Omental fat pad (tissue), 4 donors: ENCODE measurements at places on chromosomes 2 and 18. TPM values are rescaled to one million over a fixed set of nuclear protein-coding genes. Genes with fewer than 3 reads are reported as not detected.

The MC2R gene
- total RNA-seq, result not detected

The SERPINB13 gene
- not detected for total RNA-seq

The FLACC1 gene
- 3.2 TPM for total RNA-seq

The PROKR1 gene
- total RNA-seq, result 0.96 TPM

The MOGAT1 gene
- total RNA-seq, result 0.95 TPM

The CDK15 gene
- 0.75 TPM for total RNA-seq

The ECEL1 gene
- total RNA-seq, result 1.1 TPM

The IL36A gene
- total RNA-seq, result not detected

The CFAP65 gene
- not detected for total RNA-seq

The IGFBP5 gene
- total RNA-seq, result 2,528 TPM
